ENCODE measurements at places on chromosomes 16 and 17.

GRCh38 chr17:71380535-71380934 is 740.3 kb upstream of the SOX9 start:
- no peak for DNase-seq

GRCh38 chr16:54152362-54153239 is 134.0 kb downstream of the IRX3 start:
- DNase-seq = no peak

GRCh38 chr16:48365025-48365600 is 20.1 kb downstream of the SIAH1 start:
- no peak for DNase-seq

DNA sequence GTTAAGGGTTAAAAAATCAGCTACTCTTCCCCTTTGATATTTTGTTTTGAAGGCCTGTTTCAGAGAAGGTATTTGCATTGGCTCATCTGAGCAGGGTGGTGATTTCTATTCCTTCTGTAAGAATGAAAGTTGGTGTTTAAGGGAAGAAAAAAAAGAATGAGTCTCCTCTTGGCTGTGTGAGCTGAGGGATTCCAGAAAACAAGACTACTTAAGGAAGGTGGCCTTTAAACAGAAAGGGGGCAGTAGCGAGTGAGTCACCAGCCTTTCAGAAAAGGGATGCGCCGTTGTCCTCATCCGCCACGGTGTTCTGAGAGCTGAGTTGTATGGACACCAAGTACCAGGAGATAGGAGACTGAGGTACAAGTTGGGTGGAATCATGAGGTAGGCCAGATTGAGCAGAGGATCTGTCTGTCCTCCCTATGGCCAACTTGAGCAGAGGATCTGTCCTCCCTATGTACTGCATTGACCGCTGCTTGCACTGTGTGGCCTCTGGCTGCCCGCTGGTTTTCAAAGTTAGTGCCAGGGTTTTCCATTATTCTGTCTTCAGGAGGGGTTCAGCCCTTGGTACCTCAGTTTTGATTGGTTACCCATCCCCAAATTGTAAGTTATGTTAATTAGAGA is 8.2 kb downstream of the PRKCA start:
- no peak for DNase-seq

DNA sequence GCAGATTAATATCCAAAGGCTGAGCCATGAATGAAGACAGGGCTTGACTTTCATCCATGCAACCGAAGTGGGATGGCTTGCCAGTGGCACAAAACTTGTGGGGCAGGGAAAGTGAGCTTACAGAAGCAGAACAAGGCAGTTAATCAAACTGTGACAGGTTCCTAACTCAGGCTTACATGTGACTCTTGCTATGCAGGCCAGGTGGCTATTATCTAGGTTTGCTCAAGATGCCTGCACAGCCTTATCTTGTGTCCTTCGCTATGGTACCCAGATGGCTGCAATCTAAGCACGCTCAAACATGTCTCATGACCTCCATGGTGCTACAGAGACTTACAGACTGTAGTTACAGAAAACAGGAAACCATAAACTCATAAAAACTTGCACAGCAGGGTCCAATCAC is 8.6 kb upstream of the DNAH9 start:
- no peak for DNase-seq

GRCh38 chr16:62194828-62195227 is 158.6 kb upstream of the CDH8 start:
- no peak for DNase-seq

GRCh38 chr16:30778549-30779244 is 8.3 kb downstream of the ZNF629 start:
- no peak for DNase-seq

DNA sequence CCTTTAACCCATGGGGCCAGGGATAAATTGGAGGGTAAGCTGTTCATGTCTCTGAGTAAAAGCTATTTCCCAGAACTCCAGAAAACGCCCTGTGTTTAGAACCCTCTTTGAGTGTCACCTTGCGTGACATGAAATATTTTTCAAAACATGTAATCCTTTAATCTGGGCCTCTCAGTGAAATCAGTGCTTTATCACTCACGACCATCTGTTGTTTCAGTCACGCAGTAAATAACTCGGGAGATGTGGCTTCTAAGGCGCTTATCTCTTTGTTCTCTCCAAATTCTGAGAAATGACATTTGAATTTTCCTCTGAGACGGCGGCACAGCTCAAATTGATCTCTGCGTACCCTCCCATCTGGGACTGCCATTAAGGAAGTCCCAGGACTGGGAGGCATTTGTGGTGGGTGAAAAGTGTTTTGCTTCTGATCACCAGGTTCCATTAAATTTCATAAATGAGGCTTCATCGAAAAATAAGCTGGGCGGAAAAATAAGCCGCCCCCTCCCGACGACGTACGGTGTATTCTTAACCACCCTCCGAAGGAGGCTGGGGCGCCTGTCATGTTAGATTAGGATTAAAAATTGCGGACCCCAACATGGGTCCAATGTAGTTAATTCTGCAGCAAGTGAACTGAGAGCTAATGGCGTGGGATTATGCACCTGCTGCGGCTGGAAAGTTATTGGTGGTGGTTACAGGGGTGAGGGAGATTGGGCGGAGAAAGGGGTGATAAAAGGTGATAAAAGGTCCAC is 12.7 kb downstream of the WFDC1 start:
- DNase-seq = no peak

DNA sequence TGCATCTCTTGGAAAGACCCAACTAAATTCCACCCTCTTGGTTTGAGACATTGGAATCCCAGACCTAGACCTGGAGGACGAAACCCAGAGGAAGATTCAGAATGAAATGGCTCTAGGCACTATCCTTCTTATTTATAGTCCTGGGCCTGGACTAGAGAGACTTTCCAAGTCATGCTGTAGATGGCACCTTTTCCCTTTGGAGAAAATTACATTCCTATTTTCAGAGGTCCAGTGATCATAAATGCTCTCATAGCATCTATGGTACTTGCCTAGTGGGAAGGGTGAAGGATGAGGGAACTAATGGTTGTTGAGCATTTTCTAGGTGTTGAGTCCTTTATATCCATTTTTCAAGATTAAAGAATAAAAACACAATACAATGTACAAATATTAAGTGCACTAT is 37.1 kb downstream of the SPACA3 start:
- no peak for DNase-seq

All from activated CD8-positive, alpha-beta memory T cell treated with anti-CD3 and anti-CD28 coated beads for 48 hours (primary cell).